GM13977 (cell line): ENCODE measurements at places on chromosomes 16 and 17.
A peak's percentile ranks its signal among the peaks of the same experiment; 100 is the strongest.

DNA sequence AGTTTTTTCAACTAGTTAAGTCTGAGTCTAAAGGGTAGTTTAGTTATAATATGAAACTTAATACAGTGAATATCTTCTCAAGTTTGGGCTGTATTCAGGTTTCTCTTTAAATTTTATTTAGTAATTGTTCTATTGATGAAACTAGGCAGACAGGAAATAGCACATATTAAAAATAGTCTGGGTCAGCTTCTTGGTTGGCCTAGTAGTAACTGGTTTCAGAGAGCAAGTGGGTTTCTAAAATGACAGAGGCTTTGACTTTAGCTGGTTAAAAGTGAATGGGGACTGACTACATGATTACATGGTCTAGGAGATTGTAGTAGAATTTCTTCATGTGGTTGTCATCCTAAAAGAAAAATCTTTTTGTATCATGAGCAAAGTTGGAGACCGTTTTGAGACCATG is 46.8 kb downstream of the OMG start:
- peak; percentile 40 for DNase-seq

DNA sequence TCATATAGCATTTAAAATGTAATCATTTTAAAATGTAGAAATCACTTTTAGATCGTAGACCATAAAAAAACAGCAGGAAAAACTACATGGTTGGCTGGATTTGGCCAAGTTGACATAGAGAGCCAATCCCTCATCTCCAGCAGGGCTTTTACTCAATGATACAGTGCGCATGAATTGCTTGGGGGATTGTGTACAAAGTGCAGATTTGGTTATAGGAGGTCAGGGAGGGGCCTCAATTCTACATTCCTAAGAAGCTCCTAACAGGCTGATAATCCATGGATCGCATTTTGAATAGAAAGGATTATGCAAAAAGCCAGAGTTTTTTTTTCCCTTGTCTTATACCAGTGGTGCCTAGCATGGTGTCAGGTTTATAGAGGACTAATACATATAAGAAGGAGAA is 445.1 kb downstream of the MAF start:
- no peak for DNase-seq

DNA sequence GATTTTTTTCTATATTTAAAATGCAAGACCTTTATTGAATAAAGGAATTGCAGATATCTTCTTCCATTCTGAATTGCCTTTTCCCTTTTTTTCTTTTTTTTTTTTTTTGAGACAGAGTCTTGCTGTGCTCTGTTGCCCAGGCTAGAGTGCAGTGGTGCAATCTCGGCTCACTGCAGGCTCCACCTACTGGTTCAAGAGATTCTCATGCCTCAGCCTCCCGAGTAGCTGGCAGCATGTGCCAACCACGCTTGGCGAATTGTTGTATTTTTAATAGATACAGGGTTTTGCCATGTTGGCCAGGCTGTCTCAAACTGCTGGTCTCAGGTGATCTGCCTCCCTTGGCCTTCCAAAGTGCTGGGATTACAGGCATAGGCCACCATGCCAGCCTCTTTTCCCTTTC is 151.5 kb downstream of the CEP112 start:
- no peak for DNase-seq

GRCh38 chr17:60130466-60130865 is 19.3 kb upstream of the CA4 start:
- no peak for DNase-seq

- no peak for DNase-seq
Measured at GRCh38 chr17:39143552-39144093, 7.8 kb downstream of the PLXDC1 start.
